ENCODE measurements at places on chromosomes 13 and 19. TPM values are rescaled to one million over a fixed set of nuclear protein-coding genes. Genes with fewer than 3 reads are reported as not detected.

GRCh38 chr13:48319531-48320398 is 16.2 kb downstream of the RB1 start:
- DNase-seq: no peak
- H3K27ac ChIP-seq: peak overlapping the region; percentile 56
- no peaks in the 10 kb centered on the region for H3K27me3 ChIP-seq
- H3K4me3 ChIP-seq: peak overlapping the region; percentile 73
- peaks cover 60% of the 10 kb centered on the region for H3K36me3 ChIP-seq
- peaks cover 39% of the 10 kb centered on the region for H3K4me1 ChIP-seq

DNA sequence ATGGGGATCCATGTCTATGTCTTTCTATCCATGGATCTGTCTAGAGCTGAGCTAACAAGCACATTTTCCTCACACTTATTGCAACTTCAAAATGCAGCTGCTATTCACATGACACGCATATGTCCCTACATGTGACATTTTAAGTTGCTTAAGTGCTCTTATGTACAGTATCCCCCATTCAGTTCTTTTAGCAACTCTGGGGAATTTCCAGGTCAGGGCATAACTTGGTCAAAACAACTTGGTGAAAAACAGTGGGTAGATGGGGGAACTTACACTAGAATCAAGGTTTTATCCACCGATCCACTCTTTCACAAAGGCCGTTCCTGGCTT is 73.0 kb downstream of the COL4A1 start:
- no peaks in the 10 kb centered on the region for H3K36me3 ChIP-seq
- H3K27ac ChIP-seq: no peak overlapping the region
- H3K4me1 ChIP-seq: no peaks in the 10 kb centered on the region

DNA sequence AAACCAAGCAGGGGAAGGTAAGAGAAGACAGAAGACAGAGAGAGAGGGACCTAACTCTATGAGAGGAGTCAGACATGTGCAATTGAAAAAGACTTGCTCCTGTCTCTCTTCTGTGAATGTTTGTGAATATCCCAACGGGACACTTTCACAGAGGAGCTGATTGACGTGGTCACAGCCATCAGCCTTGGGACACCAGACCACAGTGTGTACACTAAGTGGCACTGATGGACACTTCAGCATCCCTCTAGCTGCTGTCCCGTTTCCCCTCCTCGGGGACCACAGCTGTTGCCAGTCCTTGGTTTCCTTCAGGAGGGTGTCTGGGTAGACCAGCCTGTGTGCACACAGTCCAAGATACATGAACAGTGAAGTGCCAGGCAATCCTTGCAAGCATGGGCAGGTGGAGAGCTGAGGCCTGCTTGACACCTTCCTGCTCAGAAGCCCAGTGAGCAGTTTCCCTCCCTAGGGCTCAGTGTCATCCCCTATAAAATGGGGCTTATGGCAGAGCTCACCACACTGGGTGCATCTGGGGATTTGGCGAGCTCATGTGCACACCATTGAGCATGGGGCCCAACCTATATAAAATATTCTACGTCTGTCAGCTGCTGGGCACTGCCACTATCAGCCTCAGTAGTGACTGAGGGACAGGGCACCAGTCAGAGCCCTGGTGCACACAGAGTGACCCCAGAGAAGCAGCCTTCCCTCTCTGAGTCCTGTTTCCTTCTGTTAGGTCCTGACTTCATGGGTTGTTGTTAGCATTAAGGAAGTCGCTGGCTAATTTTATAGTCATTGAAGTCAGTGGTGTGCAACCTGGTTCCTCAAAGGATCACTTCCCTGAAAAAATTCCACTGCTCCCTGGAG is 4.3 kb upstream of the USF2 start:
- peaks cover 10% of the 10 kb centered on the region for H3K36me3 ChIP-seq
- no peaks in the 10 kb centered on the region for H3K27me3 ChIP-seq
- H3K4me1 ChIP-seq: peaks cover 33% of the 10 kb centered on the region
- DNase-seq: no peak
- peak overlapping the region; percentile 50 for H3K27ac ChIP-seq

Gene LSR
- total RNA-seq: 40.6 TPM

DNA sequence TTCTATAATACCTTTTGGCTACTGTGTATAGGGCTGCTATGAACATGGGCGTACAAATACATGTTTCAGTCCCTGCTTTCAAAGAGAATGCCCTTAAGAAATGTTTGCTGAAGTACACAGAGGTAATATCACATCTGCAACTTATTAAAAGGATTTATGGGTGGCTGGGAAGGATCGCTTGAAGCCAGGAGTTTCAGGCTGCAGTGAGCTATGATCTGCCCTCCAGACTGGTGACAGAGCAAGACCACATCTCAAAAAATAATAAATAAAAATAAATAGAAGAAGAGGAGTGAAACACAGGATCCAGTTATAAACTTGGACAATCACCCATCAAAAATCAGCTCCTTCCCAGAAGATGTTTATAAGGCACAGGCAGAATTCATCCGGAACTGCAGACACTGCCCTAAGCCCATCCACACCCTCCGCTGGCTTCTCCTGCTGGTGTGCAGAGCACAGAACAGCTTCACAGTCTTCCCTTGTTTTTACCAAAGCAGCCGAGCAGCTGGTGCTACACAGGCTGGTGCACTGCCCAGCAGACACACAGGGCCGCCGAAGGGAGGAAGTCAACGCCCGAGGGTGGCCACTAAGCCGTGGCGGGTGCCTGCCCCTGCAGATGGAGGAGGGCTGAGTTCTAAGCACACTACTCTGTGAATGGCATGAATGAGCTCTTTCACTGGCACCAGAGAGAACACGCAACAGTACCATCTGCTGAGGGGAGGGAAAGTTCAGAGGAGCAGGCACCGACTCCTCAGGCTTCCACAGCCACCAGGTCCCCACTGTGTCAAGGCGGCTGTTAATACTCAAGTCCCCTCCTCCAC is 44.0 kb downstream of the BRD4 start:
- H3K4me1 ChIP-seq: peaks cover 94% of the 10 kb centered on the region
- H3K36me3 ChIP-seq: peaks cover 4% of the 10 kb centered on the region
- peak overlapping the region; percentile 58 for H3K27ac ChIP-seq
- peak; percentile 19 for DNase-seq
- peak overlapping the region; percentile 37 for H3K4me3 ChIP-seq
- no peaks in the 10 kb centered on the region for H3K27me3 ChIP-seq

DNA sequence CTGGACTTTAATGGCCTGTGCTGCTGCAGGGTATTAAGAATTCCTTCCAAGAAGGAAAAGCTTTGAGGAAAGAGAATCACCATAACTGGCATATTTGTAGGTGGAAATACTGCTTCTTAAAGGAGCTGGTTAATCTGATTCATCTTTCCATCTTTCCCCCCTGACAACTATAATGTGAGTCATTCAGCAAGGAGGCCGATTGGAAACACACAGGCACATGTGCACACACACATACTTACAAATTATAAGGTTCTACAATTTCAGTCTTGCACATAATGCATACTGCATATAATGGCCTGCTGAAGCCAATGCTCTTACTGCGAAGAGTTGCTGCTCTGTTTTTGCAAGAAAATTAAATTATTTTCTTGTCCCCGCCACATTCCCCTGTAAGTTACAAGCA is 78.8 kb upstream of the TPP2 start:
- DNase-seq: no peak
- peaks cover 19% of the 10 kb centered on the region for H3K27me3 ChIP-seq
- no peak overlapping the region for H3K27ac ChIP-seq
- H3K4me1 ChIP-seq: no peaks in the 10 kb centered on the region

- H3K27ac ChIP-seq: no peak overlapping the region
- no peak for DNase-seq
- H3K36me3 ChIP-seq: peaks cover 3% of the 10 kb centered on the region
- no peak overlapping the region for H3K4me3 ChIP-seq
- H3K27me3 ChIP-seq: no peaks in the 10 kb centered on the region
Observed at GRCh38 chr19:36103842-36104552, 6.9 kb upstream of the OVOL3 start.

Gene SIGLECL1
- total RNA-seq: not detected

- DNase-seq: peak; percentile 96
- H3K4me1 ChIP-seq: peaks cover 22% of the 10 kb centered on the region
- peak within 1 kb of the TSS; percentile 79 for H3K4me3 ChIP-seq
- H3K27me3 ChIP-seq: peaks cover 23% of the 10 kb centered on the region
- peaks cover 10% of the 10 kb centered on the region for H3K36me3 ChIP-seq
Observed at GRCh38 chr19:54463531-54464043, at the start of gene LENG9. Gene LENG9, minus strand, starts transcription at chr19:54463778. Its CDS starts 252 bp downstream, at chr19:54463526.

- no peak overlapping the region for H3K4me3 ChIP-seq
- peaks cover 31% of the 10 kb centered on the region for H3K4me1 ChIP-seq
- peaks cover 11% of the 10 kb centered on the region for H3K36me3 ChIP-seq
- DNase-seq: no peak
Observed at GRCh38 chr13:108268466-108269112, 929 bp upstream of the TNFSF13B start.

Gene CD79A
- 32.2 TPM for total RNA-seq
